Muscle of back (tissue), 13 donors: ENCODE measurements at places on chromosomes 5 and 9. TPM values are rescaled to one million over a fixed set of nuclear protein-coding genes. Genes with fewer than 3 reads are reported as not detected.

Gene PCDH12
- 14.0 TPM for polyA plus RNA-seq

DNA sequence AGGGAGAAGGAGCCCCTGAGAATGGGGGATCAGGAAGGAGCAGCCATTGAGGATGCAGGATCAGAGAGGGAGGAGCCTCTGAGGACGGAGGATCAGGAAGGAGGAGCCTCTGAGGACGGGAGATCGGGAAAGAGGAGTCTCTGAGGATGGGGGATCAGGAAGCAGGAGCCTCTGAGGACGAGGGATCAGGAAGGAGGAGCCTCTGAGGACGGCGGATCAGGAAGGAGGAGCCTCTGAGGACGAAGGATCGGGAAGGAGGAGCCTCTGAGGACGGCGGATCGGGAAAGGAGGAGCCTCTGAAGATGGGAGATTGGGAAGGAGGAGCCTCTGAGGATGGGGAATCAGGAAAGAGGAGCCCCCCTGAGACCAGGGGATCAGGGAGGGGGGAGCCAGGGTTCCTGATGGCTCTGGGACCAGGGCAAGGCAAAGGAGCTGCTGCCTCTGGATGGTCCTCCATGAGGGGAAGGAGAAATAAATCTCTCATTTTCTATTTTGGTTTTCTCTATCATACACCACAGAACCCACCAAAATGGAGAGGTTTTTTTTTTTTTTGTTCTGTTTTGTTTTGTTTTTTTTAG lies 22.6 kb upstream of the SARDH start:
- no peak for DNase-seq

GRCh38 chr5:31452314-31452713 lies 79.6 kb downstream of the DROSHA start:
- no peak for DNase-seq

DNA sequence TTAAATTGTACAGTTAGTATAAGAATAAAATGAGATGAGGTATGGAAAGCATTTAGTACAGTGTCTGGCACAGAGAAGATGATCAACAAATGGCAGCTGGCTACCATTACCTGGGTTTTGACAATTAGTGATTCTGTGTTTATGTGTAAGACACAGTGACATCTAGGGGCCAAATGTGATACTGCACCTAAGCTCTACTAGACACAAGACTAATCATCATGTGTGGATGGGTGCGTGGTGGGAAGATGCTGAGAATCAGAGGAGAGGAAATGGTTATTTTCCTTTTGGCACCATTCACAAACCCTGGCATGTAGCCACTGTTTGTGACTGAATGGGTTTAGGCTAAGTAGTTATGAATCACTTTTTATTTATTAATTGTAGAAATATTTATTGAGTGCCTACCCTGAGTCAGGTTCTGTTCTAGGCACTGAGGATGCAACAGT lies 109.8 kb upstream of the TBC1D2 start:
- DNase-seq: no peak

- no peak for DNase-seq
These were observed 87.7 kb downstream of the AUH start for GRCh38 chr9:91273853-91274552.

DNA sequence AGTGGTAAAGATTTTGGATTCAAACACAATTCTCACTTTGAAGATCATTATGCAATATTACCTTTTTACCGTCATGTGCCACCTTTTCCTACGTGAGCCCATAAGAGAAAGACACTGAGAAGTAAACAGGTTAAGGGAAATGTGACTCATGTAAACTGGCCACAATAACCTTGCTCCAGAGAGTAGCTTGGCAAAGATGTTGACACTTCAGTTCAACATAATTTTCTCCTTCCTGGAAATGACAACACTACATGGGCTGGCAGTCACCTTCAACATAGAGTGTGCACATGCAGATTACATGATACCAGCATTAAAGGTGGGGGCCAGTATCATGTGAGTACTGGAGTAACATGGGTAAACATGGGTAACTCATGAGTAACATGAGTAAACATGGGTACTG lies 141.9 kb downstream of the CDK5RAP2 start:
- DNase-seq: no peak

GRCh38 chr9:4066120-4066519 lies 233.7 kb downstream of the GLIS3 start:
- no peak for DNase-seq

DNA sequence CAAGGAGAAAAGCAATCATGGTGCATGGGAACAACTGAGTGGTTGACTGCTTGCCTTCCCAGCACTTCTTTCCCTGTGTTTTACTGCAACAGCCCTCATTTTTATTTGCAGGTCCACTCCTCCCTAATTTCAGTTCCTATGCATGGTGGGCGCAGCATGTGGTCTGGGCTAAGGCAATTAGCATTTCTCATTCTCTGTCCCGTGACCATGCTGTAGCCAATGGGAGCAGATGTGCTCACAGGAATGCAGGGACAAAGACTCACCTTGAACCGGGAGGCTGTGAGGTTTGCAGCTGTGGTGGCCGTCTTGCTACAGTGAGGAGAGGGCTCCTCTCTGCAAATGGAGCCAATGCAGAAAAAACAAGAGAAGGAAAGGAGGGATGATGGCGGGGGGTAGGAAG lies 315.5 kb downstream of the SLIT3 start:
- DNase-seq: no peak

DNA sequence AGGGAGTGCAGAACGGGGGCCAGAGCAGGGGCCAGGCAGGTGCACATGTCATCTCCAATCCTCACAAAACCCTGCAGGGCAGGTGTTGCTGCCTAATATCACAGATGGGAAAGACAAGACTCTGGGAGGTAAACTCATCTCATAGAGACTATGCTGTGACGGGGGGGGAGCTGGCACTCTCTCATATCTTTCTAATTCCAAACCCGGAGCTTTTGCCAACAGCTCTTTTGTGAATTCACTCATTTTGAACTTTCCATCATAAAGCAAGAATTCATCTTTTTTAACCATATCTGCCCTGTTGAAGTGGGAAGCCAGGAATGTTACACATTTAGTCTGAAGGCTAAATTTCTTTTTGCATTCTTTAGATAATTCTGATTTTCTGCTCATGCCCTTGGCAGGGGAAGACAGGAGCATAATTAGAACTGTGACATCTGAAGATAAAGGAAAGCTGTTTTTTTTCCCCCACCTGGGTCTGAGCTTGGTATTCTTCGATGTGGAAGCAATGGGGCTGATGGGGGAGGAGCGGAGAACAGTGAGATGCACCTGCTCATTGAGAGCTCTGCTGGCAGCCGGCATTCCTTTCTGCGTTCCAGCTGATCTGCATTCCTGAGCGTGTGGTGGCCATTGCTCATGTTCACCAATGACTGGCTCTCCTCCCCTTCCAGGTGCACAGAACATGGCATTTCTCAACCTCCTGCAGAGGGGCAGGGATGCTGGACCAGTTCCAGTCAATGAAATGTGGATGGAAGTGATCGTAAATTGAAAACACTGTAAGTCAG lies 159.2 kb downstream of the NSG2 start:
- no peak for DNase-seq

- DNase-seq: no peak
These were observed 1113.3 kb downstream of the PTPRD start for GRCh38 chr9:9499546-9499945.
